ENCODE measurements at places on chromosomes 13 and 19.

GRCh38 chr13:113628291-113629270 is 29.4 kb downstream of the ATP4B start:
- no peak for DNase-seq

DNA sequence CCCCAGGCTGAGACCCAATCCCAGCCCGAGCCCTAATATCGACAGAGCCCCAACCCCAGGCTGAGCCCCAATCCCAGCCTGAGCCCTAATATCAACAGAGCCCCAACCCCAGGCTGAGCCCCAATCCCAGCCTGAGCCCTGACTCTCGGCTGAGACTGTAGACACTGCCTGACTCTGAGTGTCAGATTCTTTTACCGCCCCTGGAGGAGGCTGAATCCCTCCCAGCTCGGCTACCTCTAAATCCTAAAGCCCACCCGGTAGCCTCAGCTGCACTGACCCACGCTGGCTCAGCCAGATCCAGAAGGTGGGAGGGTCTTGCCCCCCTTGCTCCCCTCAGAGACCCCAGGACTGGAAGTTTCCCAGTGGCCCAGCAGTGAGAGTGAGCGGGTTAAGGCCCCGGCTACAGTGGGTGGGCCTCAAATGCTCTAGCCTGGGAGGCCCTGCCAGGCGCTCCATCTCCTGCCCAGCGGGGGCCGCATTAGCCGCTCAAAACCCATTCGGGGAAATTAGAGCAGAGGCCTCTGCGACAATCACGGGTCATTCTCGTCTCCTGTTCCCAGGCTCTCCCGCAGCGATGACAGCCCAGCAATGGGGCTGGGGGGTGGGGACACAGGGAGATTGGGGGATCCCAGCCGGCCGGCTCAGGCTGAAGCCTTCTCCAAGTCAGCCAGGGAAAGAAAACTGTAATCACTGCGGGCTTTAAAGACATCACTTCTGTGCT is 43.8 kb downstream of the ZNRF4 start:
- no peak for DNase-seq

GRCh38 chr19:4431808-4432674 is 25.6 kb downstream of the UBXN6 start:
- no peak for DNase-seq

DNA sequence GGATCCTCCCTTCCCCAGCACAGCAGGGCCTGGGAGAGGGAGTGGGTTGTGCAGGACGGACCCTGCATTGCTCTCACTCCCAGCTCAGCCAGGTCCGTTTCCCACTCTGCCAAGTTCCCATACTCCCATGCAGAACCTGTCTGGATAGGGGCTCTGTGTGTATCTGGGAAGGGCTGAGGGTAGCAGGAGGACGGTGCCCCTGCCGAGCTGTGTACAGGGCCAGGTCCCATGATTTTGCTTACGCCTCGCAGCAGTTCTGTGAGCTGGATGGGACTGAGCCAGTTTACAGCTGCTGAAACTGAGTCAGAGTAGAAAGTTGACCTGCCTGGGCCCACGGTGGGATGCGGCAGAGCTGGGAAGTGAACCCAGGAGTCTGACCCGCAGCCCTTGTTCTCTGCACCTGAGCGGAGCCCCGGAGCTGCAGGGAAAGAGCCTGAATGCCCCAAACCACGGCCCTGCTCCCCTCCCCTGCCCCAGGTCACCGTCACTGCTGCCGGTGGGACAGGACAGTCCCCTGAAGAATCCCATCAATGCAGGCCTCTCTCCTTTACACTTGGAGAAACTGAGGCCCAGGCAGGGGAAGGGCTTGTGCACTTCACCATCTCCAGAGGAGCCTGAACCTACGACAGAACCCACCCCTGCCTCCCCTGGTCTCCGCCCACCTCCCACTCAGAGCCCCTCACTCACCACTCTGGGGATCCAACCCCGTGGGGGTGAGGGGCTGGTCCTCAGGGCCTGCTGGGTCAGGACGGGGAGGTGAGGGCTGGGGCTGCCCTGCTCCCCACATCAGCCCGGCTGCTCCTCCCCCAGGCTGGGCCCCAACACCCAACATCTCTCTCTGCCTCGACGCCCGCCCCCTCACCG is 3.5 kb downstream of the LILRB5 start:
- no peak for DNase-seq

DNA sequence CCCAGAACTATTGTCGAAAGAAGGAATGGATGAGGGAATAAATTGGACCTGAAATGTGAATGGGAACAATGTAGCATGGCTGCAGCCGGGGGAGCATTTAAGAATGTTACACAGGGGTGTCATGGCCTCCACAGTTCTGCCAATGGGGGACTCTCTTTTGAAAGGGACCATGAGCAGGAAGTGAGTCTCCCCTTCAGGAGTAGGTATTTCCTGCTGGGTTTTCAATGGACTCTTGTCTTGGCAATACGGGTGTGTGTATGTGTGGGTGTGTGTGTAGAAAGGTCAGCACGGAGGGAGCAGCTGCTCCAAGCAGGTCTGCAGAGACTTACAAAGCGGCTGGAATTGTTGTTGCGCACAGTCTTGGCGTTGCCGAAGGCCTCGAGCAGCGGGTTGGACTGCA is 24.4 kb downstream of the MYO1F start:
- no peak for DNase-seq

DNA sequence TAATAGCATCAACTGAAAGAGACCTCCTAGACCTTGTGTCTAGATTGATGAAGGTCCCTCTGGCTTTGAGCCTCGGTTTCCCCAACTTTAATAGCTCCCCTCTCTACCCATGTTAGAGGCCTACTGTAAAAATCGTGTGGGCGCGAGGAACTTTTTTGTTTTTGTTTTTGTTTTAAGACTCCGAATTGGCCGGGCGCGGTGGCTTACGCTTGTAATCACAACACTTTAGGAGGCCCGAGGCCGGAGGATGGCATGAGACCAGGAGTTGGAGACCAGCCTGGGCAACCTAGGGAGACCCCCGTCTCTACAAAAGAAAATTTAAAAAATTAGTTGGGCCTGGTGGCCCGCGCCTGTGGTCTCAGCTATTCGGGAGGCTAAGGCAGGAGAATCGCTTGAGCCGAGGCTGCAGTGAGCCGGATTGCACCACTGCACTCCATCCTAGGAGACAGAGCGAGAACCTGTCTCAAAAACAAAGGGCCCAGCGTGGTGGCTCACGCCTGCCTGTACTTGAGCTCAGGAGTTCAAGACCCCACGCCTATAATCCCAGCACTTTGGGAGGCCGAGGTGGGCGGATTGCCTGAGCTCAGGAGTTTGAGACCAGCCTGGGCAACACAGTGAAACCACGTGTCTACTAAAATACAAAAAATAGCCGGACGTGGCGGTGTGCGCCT is 858 bp upstream of the PPP6R1 start:
- DNase-seq = no peak

Data from AG08395 (cell line).